ENCODE measurements at places on chromosomes 16 and 17. TPM values are rescaled to one million over a fixed set of nuclear protein-coding genes. Genes with fewer than 3 reads are reported as not detected.

GRCh38 chr17:4897198-4897687 lies 2.1 kb upstream of the C17orf107 start:
- DNase-seq = no peak

DNA sequence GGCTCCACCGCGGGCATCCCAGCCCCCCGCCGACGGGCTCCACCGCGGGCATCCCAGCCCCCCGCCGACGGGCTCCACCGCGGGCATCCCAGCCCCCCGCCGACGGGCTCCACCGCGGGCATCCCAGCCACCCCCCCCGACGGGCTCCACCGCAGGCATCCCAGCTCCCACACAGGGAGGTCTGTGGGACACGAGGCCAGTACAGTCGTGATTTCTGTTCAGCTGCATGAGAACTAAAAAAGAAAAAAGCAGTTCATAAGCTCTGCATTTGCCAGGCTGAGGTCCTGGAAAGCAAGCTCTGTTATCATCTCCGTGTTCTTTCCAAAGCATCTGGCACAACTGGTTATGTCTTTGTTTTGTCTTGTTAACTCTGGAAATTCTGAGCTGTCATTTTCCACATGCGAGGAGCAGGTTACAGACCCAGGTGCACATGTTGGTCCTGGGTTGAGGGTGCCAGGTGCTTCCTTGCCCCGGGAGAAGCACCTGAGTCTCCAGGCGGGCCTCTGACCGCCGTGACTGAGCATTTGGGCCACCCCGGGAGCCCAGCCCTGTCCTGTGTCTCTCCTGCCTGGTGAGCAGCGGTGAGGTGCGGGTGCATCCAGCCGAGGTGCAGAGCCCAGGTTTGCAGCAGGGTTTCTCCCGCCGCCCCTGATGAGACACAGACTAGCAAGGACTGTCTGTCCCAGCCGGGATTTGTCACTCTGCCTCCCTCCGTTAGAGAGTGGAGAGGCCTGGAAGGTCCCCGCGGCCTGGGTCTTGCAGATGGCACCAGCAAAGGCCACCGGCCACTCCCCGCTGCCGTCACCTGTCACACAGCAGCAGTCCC lies 9.9 kb upstream of the WFIKKN1 start:
- no peak for DNase-seq

The TAC4 gene
- total RNA-seq = 1.7 TPM

- DNase-seq = no peak
These were observed 26.1 kb upstream of the SLC13A2 start for GRCh38 chr17:28447396-28447760.

DNA sequence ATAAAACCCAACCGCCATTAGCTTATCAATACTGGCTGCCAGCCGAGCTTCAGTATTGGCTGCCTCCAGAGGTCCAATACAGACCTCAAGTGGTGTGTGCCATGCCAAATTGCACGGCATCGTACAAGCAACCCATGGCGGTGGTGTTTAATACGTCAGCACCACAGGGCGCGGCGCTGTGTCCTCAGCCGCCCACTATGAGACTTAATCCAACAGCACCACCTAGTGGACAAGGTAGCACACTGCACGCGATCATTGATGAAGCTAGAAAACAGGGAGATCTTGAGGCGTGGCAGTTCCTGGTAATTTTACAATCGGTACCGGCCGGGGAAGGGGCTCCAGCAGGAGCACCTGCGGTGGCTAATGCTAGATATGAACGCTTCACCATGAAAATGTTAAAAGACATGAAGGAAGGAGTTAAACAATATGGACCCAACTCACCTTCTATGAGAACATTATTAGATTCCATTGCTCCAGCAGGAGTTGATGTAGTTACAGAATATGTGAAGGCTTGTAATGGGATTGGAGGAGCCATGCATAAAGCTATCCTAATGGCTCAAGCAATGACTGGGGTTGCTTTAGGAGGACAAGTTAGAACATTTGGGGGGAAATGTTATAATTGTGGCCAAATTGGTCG lies 15.4 kb downstream of the FLYWCH1 start:
- DNase-seq = peak; percentile 87

The TOM1L2 gene
- 261 TPM for total RNA-seq

- peak; percentile 19 for DNase-seq
These were observed 19.0 kb downstream of the ELAC2 start for GRCh38 chr17:12998874-12999273.

The SLFN12 gene
- 4.3 TPM for total RNA-seq

DNA sequence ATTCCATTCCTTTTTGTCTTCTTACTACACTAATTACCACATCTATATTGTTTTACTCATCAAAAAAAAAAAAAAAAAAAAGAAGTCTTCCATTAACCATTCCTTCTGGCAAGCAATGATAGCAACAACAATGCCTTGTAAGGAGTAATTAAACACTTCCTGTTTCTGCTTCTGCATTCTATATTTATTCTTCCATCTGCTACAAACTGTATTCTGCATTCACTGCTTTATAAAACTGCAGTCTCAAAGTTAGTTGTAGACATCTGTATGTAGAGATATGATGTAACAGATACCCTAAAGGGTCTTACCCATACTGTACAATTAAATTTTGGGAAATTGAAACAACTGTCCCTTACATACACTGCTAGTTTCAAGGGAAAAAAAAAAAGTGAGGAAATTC lies 28.7 kb upstream of the ABCA6 start:
- DNase-seq = no peak

DNA sequence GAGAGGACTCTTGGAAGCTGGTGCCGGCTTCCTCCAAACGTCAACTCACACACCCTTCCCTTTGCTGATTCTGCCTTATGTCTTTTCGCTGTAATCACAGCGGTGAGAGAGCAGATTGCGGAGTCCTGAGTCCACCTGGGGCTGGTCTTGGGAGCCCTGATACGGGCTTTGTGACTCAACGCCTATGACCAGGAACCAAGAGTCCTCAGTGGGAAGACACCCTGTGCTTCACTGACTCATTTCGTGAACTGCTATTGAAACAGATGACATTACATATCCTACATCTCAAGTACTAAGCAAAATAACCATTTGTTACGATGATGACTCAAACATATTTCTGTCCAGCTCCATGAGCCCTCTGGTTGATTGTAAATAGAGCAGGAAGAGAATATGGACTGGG lies 90.7 kb upstream of the CREBBP start:
- DNase-seq = no peak

DNA sequence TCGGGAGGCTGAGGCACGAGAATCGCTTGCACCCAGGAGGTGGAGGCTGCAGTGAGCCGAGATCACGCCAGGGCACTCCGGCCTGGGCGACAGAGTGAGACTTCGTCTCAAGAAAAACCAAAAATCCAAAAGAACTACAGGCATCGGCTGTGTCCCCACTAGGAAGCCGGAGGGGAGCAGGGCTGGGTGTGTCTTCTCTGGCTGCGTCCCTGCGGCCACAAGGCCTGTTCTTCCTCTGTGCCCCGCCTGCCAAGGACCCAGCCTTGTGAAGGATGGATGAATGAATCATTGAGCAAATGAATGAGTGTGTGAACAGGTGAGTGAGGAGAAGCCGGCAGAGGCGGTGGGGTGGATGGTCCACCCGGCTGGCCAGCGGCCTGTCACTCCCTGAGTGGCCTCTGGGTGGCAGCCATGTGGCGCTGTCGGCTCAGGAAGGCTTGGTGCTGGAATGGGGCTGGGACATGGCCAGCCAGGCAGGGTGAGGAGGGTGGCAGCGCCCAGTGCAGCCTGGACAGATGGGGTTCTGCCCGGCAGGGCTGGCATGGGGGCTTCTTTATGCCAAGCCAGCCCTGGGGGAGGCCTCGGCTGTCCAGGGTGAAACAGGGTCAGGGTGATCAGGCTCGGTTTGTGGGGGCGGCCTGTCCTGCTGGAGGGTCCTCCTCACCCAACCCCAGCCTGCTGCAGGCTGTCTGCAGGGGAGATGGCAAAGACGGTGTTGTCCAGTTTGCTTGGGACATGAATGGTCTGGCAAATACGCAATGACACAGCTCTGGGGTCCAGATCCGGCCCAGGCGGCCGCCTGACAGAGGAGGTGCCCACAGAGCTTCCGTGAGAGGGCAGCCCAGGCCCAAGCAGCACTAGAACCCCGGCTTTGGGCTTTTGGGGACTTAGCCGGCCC lies 21.7 kb downstream of the SLC25A10 start:
- peak; percentile 89 for DNase-seq

GRCh38 chr17:28521311-28522085 lies 15.3 kb downstream of the FOXN1 start:
- no peak for DNase-seq

The OR2C1 gene
- not detected for total RNA-seq

The GCGR gene
- not detected for total RNA-seq

GRCh38 chr16:46613352-46613751 lies 7.8 kb downstream of the SHCBP1 start:
- no peak for DNase-seq

The OTOA gene
- 0.11 TPM for total RNA-seq

- DNase-seq = no peak
These were observed 257 bp downstream of the SNAI3 start for GRCh38 chr16:88686062-88686438.

The GRAP gene
- total RNA-seq = 2.9 TPM

- no peak for DNase-seq
These were observed 818 bp upstream of the BCAS3 start for GRCh38 chr17:60676758-60677307.

The CCR7 gene
- total RNA-seq = 0.32 TPM

The TEX19 gene
- not detected for total RNA-seq

The CCL18 gene
- total RNA-seq = 2.3 TPM

DNA sequence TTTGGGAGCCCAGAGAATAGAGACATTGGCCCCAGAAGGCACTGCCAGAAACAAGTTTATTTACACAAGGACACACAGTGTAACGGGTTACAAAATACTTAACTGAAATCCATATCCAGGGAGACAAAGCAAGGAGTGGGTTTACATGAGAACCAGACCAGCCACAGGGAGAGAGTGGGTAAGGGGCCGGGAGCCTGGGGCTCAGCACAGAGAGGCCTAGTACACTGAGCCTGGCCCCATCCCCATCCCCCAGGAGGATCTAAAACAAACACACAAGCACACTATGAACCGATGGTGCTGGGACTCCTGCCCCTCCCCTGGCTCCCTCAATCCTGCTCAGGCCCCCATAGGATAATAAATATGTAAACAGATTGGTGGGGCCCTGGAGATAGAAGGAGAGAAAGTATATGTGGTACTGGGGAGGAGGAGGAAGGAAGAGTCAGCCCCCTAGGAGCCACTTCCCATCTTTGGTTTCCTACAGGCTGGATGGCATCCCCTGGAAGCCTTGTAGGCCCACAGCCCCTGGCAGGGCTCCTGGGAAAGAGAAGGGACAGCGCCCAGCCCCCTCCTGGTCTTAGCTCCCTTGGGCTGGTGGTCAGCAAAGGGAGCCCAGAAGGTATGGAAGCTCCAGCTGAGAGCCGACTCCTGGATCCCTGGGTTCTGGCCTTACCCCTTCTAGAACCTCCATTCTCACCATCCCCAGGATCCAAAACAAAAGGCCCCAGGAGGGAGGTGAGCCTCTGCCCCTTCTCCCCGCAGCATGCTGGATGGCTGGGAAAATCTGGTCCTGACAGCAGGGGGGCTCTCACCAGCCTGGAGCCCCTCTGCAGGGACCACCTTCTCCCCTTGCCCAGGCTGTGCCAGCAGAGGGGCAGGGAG lies 6.4 kb downstream of the G6PC3 start:
- DNase-seq = no peak

The SLC35G6 gene
- total RNA-seq = not detected

The CD19 gene
- total RNA-seq = not detected

- no peak for DNase-seq
These were observed 5.9 kb downstream of the BAHCC1 start for GRCh38 chr17:81400996-81401722.

- DNase-seq = no peak
These were observed 448.9 kb upstream of the ERCC4 start for GRCh38 chr16:13471036-13471435.

DNA sequence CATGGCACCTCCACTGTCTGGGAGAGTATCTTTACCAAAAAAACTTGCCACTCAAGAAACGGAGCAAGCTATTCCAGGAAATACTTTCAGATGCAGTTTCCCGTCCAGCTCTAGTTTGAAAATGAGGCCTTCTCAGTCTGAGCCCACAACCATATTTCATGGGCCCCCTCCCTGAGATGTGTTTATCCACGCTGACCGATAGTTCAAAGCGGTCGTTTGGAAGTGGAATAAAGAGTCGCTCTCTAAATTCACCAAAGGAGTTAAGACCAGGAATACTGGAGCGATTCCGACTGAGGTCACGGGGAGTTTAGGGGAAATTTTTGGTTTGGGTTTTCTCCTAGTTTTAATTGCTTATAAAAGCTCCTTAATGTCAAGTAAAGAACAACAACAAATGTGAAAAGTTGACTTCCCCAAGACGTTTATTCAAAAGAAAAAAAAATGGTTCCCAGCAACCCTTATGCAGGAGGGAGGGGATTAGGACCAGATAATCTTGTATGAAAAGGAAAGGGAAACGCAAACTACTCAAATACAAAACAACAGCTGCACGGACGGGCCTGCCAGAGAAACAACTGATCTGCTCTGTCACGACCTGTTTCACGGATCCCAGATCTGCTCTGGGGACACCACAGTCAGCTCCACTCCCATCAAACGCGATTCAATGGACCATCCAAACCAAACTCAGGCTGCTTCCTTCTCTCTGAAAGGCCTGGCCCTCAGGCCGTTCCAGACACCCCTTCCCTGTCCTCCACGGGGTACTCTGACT lies 77.1 kb downstream of the MRM3 start:
- no peak for DNase-seq

The CACNG5 gene
- not detected for total RNA-seq

The JPH3 gene
- total RNA-seq = 0.11 TPM

All from cardiac septum (tissue), 1 donor.